NCI-H2081 (cell line): ENCODE measurements at places on chromosomes 1 and 21.
A peak's percentile ranks its signal among the peaks of the same experiment; 100 is the strongest.

DNA sequence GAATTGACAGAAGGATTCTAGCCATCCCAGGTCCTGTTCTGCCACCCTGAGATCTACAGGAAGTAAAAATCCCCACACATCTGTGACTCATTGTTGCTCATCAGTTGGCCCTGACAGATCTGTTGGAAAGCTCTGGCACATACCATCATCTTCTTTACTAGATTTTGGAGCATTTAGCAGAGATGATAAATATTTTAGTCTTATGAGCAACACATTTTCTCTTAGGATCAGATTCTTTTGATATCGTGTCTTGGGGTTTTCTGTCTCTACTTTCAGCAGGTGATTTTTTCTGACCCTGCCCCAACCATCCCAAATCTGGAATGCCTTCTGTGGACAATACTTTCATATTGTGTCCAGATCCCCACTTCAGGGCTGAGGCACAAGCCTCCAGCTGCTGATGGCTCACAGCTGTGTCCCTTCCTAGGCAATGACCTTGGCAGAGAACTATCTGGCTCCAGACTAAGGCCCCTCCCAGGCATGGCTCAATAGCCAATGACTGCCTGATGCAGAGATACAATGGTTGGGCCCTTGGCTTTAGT, 102.8 kb downstream of the GDAP2 start:
- no peak for DNase-seq

DNA sequence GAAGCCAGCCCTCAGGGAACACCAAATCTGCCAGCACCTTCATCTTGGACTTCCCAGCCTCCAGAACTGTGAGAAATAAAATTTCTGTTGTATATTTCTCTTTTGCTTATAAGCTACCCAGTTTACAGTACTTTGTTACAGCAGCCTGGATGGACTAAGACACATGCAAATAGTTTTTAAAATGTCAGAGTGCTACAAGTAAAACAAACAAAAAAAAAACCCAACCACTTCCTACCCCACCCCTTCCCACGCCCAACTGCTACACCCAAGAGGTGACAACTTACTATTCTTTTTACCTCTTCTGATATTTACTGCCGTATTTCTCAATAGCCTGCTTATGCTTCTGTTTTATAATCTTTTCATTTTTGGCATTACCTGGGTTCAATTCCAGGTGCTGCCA, 8.6 kb upstream of the SPSB1 start:
- DNase-seq, result no peak

DNA sequence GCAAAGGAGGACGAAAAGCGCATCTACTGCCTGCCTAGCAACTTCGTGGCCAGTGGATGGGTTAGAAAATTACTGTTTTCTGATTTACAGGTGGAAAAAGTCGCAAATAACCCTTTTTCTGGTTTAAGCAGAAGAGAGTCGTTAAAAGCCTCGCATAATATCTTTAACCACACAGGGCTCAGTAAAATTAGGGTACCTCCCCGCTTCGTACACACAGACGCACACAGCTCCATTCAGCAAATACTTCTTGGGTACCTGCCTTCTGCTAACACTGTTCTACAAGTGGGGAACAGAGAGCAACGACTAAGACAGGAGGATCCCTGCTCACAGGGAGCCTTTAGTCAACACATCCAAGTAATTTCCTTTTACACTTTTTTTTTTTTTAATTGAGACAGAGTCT, 704 bp downstream of the ALG6 start:
- DNase-seq, result no peak

DNA sequence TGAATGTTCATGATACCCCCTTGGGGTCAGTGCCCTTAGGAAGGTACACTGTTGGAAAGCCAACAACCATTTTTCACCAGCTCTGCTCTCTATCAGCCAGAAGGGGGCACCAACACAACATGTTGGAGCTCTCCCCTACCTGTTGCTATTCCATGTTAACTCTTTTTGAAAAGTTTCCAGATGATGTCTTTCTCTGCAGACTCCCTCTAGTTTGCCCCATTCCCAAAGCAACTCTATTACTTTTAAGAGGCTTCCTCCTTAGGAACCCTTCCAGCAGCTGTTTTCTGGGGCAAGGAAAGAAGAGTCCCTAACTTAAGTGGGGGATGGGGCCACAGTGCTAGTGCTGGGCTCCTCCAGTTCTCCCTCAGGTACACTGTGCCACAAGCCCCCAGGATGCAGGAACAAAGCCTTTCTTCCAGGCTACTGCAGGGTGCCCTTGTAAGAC, 22.9 kb upstream of the NDC1 start:
- peak; percentile 43 for DNase-seq

- DNase-seq, result no peak
Observed at GRCh38 chr1:224873434-224874369, 55.8 kb upstream of the DNAH14 start.

DNA sequence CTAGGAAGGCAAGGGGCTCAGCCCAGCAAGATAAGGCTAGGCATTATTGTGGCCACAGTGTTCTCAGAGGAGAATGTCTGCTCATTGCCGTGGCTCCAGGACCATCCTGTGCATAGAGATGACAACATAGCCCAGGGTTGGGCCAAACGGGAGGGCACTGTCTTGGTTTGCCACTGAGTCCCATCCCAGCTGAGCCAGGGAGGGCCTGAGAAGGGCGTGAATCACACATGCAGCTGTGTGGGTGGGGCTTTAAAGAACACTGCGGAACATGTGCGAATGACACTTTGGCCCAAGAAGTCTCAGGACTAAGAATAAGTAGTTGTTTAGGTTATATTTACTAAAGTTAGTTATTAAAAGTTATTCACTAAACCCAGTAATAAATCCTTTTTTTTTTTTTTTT, 18.5 kb downstream of the CHAF1B start:
- DNase-seq, result no peak

GRCh38 chr1:27144049-27144748, 10.7 kb downstream of the SLC9A1 start:
- no peak for DNase-seq

- DNase-seq, result no peak
Observed at GRCh38 chr1:208004851-208005250, 93.9 kb upstream of the CD34 start.

DNA sequence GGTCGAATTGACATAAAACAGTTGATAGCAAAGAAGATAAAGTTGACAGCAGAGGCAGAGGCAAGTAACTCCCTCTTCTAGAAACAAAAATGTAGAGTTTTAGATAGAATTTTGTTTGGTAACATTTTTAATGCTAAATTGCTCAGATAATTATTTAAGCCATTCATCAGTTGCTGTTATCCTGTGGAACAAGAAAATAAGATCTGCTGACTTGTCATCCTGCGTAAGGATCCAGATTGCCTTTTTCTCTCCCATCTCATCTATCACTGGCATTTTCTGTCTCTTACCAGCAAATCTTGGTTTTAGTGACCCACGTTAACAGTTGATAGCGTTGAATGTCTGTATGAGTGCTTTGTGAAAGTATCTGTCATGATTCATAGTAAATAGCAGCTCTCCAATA, 29.8 kb downstream of the SOAT1 start:
- no peak for DNase-seq

DNA sequence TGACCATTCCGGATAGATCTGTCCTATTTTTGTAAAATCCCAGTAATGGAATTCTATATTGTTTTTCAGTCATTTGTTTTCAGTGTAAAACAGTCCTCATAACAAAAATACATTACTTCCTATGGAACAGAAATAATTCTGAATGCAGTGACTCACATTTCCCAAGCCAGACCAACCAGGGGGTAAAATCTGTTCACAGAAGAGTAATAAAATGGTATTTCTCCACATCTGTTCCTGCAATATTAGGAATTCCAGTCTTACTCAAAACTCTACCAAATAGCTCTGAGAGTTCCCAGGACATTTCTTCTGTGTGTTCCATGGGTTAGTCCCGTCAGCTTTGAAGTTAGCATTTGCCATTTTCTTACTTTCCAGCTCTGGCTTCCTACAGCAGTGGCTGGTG, 2.6 kb upstream of the DDR2 start:
- no peak for DNase-seq
